SHP77 treated with DMSO at 0.1 percent for 48 hours (cell line): ENCODE measurements at places on chromosomes 4 and X.
A peak's percentile ranks its signal among the peaks of the same experiment; 100 is the strongest.

- no peak for DNase-seq
These were observed 533.7 kb downstream of the INPP4B start for GRCh38 chr4:142312391-142312790.

- DNase-seq, result no peak
These were observed 34.3 kb downstream of the HMX1 start for GRCh38 chr4:8837181-8837841.

GRCh38 chr4:184417802-184418511, 56.4 kb downstream of the IRF2 start:
- DNase-seq, result no peak

DNA sequence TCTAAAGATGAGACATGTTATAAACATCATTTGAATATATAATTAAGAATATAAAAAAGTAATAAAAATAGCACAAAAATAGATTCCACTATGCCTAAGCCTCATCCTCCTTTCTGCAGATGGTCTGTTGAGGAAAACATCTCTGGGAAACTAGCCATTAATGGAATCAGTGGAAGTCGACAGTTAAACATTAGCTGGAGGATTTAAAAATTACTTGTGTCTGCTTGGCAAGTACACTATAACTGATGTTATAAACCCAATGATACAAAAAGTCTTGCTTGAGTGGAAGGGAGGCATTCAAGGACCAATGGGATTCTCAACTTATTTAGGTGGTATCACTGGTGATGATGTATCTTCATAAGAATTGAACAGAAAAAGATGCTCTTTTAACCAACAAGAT, 1598.3 kb downstream of the PCDH18 start:
- no peak for DNase-seq

DNA sequence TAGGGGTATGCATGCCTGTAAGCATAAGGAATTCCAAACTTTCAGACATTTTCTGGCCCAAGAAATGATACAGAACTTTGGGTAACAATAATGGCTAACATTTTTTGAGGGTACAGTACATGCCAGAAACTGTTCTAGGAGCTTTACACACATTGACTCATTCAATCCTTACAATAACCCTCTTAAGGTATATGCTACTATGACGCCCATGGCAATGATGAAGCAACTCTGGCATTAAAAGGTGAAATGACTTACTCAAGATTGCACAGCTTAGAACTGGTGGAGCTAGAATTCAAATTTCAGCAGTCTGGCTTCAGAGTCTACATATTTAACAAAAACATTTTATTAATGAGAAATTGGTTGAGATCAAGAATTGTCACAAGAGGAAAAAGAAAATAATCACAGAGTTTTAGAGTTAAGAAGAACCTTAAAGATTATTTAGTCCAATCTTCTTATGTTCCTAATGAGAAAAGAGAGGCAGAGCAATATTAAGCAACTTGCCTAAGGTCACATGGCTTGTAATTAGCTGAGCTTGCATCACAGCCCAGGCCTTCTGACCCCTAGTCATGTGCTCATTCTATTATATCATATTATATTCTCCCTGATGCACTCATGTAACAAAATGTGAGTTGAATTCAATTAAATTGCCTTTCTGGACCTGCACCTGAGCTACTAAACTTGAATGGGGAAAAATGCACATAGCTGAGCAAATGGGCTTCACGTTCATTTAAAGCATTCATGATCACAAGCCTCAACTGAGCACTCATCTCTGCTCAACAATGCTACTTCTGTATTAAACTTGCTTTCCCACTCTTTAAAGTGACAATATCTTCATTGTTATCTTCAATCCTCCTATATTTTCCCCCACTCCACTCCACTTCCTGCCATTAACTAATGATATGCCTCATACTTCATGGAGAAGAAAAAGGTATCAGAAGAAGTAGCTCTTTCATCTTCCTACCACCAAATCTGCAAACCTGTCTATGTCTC, 73.2 kb downstream of the ENOX2 start:
- no peak for DNase-seq

DNA sequence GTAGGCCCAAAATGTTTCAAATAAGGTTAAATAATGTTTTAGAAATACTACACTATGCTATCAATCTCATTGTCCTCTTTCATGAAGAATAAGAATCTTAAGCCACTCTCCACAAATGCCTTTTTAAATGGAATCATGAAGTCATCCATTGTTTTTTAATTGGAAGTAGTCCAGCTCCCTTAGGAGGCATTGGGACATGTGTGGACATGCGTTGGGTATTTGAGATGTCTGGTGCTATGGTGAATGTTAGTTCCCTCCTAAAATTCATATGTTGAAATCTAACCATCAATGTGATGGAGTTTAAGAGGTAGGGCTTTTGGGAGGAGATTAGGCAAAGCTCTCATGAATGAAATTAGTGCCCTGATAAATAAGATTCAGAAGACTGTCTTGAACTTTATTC, 289.0 kb downstream of the C4orf33 start:
- DNase-seq, result no peak

DNA sequence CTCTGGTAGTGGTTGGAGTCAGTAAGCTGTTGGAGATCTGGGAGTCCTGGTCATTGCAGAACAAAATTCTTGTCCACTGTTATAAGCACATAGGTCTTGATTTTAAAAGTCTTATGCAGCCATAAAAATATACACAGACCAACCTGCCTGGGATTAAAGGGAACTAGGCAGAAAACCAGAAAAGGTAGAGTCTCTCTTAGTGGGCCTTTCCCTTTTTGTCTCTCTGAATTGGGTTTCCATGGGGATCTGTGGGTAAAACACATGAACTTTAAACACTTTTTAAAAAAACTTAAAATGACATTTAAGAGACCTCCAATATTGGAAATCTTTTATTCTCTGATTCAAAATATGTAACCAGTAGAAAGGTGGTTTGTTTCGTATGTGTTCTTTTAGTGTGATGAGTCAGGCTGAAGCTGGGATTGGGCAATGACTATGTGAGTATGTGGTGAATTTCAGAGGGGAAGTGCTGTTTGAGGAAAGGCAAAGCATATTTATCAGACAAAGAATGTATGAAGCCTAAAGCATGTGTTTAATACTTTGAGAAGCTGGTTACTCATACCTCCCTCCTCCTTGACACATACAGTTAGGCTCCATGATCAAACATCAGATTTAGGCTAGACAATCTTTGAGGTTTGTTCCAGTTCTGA, 29.6 kb downstream of the SLC16A2 start:
- DNase-seq, result no peak

- no peak for DNase-seq
These were observed 16.3 kb upstream of the DDX3X start for GRCh38 chrX:41317477-41318208.

- DNase-seq, result no peak
These were observed 25.7 kb downstream of the SGMS2 start for GRCh38 chr4:107850438-107850837.

GRCh38 chrX:136780763-136781162, at the start of gene ARHGEF6:
ARHGEF6 (minus strand) TSS chrX:136780932; CDS start chrX:136780882, 50 bp downstream.
- no peak for DNase-seq

DNA sequence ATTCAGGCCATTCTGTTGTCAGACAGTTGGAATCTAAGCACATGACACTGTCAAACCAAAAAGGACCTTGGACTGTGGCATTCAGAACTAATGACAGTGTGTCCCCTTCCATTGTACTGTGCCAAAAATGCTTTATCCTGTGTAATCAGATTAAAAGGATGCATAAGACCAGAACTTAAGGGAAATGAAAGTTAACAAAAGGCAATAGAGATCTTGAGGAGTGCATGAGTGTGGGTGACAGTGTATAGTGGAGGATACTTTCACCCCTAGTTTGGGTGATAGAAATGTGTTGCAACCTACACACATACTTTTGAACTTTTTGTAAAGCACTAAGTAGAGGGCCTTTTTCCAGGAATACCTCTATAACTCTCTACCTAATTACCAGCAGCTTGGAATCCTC, 4.5 kb downstream of the CYSLTR1 start:
- no peak for DNase-seq

DNA sequence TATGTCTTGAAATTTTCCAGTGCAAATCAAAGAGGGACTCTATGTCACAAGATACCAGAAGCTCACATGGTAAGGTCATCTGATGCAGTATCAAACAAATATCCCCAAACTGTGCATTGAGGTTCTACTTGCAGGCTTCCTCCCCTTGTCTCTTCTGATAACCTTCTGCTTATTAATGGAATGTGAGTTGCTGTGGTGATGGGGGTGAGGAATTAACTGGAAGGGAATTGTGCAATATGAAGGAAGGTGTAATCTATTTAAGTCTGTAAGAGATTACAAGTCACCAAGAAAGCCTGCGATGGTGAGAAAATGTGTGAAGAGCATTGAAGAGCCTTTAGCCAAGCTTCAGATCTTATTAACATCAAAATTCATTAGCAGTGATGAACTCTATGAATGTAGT, 15.4 kb upstream of the MAGED1 start:
- DNase-seq, result no peak

- DNase-seq, result no peak
These were observed 370.4 kb downstream of the INPP4B start for GRCh38 chr4:142475663-142476062.

- DNase-seq, result no peak
These were observed 755 bp downstream of the KLHL8 start for GRCh38 chr4:87219632-87220093.

GRCh38 chr4:16082426-16083240, 1.2 kb downstream of the PROM1 start:
- no peak for DNase-seq

GRCh38 chr4:15956179-15956850, 6.7 kb downstream of the FGFBP2 start:
- DNase-seq, result peak; percentile 3

DNA sequence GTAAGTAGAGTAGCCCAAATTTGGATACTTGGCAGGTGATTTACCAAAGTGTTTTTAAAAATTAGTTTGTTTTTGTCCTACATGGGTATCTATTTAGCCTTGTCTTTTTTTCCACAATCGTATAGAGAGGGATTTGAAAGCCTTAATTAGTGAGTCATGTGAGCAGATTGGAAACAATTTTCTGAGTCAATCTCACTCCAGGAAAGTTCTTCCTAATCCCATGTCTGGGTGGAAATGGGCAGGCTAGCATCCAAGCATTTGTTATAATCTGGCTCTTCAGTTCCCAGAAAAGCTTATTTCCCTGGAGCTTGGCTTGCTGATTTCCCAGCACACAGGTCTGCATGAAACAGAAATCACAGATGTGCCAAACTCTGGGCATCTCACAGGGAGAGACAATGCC, 426.9 kb upstream of the BOD1L1 start:
- no peak for DNase-seq

GRCh38 chr4:149630064-149630463, 185.6 kb downstream of the IQCM start:
- DNase-seq, result no peak

DNA sequence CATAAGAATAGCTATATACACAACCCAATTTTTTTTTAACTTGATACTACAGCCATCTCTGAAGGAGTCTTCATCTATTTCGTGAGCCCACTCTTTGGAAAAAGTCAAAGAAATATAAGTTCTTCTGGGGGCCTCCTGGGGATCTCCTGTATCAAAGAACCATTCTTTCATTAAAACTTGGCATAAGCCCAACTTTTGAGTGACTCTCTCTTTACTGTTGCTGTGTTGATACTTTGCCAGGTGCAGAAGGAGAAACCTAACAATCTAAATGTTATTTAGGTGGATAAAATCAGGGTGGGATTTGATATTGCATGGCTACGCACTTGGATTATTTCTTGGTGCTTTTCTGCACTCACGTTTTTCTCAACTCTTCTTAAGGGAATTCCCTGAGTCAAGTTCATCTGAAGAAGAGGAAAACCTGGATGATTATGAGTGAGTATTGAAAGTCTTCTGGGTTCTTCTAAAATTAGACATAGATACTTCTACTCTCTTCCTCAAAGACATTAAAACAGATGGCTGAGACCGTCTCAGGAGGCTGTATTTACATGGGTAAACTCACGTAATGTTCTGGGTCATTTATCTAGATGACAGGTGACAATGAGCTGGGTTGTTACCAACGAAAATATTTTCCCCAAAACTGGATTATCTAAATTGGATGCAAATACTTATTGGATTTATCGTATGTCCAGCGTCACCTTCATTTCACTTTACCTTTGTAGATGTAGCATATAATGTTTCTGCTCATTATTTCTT, 25.2 kb downstream of the BMX start:
- no peak for DNase-seq

DNA sequence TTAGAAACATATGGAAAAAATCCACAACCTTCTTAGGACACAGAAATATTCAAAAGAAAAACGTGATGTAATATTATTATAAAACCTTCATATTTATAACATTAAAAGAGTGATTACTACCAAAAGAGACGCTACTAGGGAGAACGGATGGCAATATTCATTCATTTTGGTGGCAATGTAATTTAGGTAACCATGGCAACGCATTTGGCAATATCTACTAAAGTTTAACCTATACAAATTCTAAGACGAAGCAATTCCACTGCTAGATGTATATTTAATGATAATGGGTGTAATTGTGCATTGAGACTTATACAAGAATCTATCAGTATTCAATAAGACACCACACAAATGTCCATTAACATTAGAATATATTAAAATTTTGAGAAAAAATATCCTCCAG, 709.4 kb downstream of the ARAP2 start:
- no peak for DNase-seq

DNA sequence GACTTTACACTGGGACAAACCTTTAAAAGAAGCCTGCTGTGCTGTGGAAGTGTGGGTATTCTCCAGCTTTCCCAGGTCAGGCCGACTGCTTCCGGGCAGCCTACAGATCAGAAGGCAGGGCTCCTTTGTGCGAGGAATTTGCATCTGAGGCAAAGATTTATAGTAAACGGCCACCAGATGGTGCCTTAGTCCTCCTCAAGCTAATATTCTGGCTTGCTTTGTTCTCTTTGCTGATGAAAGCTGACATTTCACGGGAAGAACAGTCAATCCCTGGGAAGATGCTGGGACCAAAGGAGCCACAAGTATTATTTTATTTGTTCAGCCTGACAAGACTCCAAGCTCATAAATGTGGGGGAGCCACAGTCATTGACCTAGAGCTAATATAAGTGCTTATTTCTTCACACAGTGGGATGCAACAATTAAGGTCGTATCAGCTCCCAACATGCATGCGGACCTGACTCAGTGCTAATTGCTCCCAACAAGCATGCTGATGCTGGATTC, 120.7 kb upstream of the TRIM2 start:
- peak; percentile 55 for DNase-seq

GRCh38 chrX:21972721-21973120, 32.2 kb downstream of the SMS start:
- no peak for DNase-seq

DNA sequence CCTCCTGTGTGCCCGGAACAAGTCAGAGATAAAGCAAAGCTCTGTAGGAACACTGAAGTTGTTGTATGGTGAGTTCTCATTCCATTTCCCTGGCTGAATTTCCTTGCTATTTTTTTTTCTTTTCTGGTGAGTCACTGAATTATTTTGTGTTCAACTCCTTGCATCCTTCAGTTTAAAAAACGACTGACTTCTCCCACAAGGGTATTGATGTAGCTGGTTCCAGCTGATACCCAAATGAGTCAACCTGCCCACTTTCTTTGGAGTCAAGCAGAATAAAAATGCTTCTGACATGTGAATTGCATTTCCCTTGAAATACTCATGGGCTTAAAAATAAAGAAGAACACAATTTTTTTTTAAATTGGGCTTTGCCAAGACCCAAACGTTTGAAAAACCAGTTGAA, 85.5 kb downstream of the SHOX start:
- DNase-seq, result no peak

- no peak for DNase-seq
These were observed 869 bp upstream of the ADD1 start for GRCh38 chr4:2842687-2843262.

GRCh38 chr4:3524920-3525319, 7.3 kb downstream of the LRPAP1 start:
- no peak for DNase-seq
